Posterior vena cava (tissue), 2 donors: ENCODE measurements at places on chromosomes 7 and 10. TPM values are rescaled to one million over a fixed set of nuclear protein-coding genes. Genes with fewer than 3 reads are reported as not detected.

- no peak for DNase-seq
Observed at GRCh38 chr10:77077316-77077945, 560.2 kb downstream of the KCNMA1 start.

DNA sequence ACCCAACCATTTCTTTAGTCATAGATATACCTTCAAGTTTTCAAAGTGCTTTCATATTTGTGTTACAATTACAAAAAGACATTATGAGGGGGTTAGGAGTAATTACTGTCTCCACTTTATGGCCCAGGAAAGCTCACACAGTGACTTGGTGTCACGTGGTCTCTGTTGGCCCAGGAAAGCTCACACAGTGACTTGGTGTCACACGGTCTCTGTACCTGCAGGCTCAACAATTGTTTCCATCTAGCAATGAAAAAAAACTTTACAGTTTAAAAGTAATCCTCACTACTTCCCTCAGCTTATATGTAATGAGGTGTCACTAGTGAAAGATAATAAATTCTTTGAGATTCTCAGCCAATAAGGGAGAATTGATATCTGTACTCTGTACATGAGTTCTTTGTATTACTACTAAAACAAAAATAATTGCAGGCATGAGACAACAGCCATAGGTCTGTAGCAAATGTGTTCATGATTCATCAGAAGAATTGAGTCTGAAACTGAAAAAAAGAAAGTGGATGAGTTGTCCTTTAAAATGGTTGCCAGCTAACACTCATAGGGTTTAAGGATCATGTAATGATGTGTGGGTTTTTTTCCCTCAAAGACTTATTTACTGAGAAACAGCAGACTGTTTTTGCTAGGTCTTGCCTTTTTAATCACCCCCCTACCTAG, 10.9 kb downstream of the OGDH start:
- DNase-seq: no peak

Gene GIMAP2
- total RNA-seq: 8.3 TPM

Gene CYP17A1
- 1.6 TPM for total RNA-seq

Gene SLC26A3
- not detected for total RNA-seq
